ENCODE measurements at places on chromosomes 16 and 17. TPM values are rescaled to one million over a fixed set of nuclear protein-coding genes. Genes with fewer than 3 reads are reported as not detected.

GRCh38 chr16:12539185-12539929, 264.3 kb downstream of the CPPED1 start:
- no peaks in the 10 kb centered on the region for H3K27me3 ChIP-seq
- H3K36me3 ChIP-seq, result no peaks in the 10 kb centered on the region
- DNase-seq, result no peak
- no peak overlapping the region for H3K27ac ChIP-seq
- no peak overlapping the region for H3K4me3 ChIP-seq
- H3K4me1 ChIP-seq, result peaks cover 9% of the 10 kb centered on the region

DNA sequence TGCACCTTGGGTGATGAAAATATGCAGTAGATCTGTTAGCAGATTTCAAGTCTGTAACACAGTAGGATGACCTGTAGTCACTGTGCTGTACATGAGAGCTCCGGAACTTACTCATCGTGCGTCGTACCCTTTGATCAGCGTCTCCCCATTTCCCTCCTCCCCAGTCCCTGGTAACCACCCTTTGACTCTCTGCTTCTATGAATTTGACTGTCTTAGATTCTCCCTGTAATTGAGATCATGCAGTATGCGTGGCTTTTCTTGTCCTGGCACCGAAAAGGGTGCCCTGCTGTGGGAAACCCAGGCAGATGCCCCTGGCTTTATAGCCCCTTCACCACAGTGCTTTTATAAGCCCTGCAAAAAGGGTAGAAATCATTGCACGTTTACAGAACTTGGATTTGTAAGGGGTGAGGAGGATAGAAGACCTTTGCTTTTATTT, 20.5 kb downstream of the CLEC16A start:
- H3K4me1 ChIP-seq, result peaks cover 14% of the 10 kb centered on the region
- H3K36me3 ChIP-seq, result no peaks in the 10 kb centered on the region
- no peaks in the 10 kb centered on the region for H3K27me3 ChIP-seq
- H3K27ac ChIP-seq, result no peak overlapping the region
- H3K4me3 ChIP-seq, result no peak overlapping the region

- peak overlapping the region; percentile 99 for H3K27ac ChIP-seq
- H3K4me1 ChIP-seq, result peaks cover 68% of the 10 kb centered on the region
- DNase-seq, result no peak
- peak overlapping the region; percentile 88 for H3K4me3 ChIP-seq
- H3K36me3 ChIP-seq, result no peaks in the 10 kb centered on the region
- no peaks in the 10 kb centered on the region for H3K27me3 ChIP-seq
These were observed 11.3 kb downstream of the RAI1 start for GRCh38 chr17:17692353-17693252.

GRCh38 chr17:3879591-3880417, 13.0 kb downstream of the CAMKK1 start:
- no peak overlapping the region for H3K4me3 ChIP-seq
- H3K36me3 ChIP-seq, result no peaks in the 10 kb centered on the region
- no peaks in the 10 kb centered on the region for H3K27me3 ChIP-seq
- H3K27ac ChIP-seq, result peak overlapping the region; percentile 24
- no peak for DNase-seq

DNA sequence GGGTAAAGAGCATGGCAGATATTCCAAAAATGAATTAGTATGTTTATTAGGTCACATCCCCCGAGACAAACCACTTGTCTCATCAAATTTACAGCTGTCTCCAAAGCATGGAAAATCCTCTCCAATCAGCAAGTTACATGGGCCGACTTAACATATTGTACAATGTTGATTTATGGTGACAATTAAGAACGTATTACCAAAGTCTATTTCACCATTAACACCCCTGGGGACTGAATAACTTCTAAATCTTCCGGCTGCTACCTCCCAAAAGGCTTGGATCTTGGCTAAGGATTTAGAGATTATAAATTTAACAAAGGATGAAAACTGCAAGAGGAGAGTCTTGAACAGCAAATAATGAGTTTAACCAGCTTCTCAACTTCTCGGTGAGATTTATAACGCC, 311.9 kb downstream of the NPIPA8 start:
- no peaks in the 10 kb centered on the region for H3K36me3 ChIP-seq
- H3K27ac ChIP-seq, result no peak overlapping the region

DNA sequence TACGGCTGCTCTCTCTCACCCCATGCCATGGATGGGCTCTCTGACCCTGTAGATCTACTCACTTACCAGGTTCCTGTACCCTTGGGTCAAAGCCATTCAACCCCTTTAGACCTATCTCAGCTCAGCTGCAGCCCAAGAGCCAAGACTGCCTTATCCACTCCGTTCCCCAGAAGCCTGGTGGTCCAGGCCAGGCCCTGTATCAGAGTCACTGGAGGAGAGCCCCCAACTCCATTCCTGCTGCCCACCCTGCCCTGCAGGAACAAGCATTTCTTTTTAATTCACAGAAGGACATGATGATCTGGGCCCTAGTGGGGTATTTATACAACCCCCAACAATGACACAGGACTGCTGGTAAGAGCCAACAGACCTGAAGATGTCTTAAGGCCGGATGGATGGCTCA, 76.8 kb downstream of the AIPL1 start:
- peaks cover 4% of the 10 kb centered on the region for H3K4me1 ChIP-seq
- H3K36me3 ChIP-seq, result no peaks in the 10 kb centered on the region
- H3K4me3 ChIP-seq, result no peak overlapping the region
- peak; percentile 13 for DNase-seq
- H3K27ac ChIP-seq, result no peak overlapping the region
- H3K27me3 ChIP-seq, result no peaks in the 10 kb centered on the region

GRCh38 chr16:19881783-19882182, 2.9 kb downstream of the GPRC5B start:
- DNase-seq, result no peak
- H3K27me3 ChIP-seq, result peaks cover 17% of the 10 kb centered on the region
- peaks cover 13% of the 10 kb centered on the region for H3K36me3 ChIP-seq
- H3K27ac ChIP-seq, result no peak overlapping the region

DNA sequence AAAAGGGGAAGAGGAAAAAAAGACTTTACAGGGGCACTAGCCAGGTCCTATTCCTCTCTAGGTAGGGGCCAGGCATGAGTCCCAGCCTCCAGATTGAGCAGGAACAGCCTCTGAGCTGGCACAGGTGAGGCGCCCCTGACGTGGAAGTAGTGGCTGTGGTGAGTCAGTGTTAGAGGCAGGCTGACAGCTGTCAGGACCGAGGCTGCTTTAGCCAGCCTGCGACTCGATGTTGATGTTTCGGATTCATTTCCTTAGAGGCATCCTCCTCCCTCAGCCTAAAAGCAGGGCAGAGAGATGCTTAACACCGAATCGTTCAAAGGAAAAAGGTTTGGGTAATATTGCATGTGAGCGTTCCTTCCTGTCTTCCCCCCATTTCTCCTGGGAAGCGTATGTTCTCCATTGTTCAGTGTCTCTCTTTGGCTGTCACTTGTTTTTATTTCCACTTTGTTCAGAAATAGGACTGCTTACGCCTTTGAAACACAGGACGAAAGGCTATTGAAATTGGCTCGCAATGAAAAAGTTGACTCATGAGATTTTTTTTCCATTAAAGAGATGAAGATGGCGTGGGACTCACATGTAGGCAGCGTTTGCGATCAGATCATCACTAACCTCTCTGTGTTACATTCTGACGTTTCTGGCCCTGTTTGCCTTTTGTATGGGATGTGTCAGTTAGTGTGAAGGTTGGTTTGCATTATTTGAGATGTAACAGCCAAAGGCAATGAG, 1.3 kb downstream of the KIAA0513 start:
- no peaks in the 10 kb centered on the region for H3K36me3 ChIP-seq
- H3K27me3 ChIP-seq, result peaks cover 22% of the 10 kb centered on the region
- peaks cover 26% of the 10 kb centered on the region for H3K4me1 ChIP-seq
- DNase-seq, result no peak
- H3K27ac ChIP-seq, result peak overlapping the region; percentile 89
- H3K4me3 ChIP-seq, result peak overlapping the region; percentile 81

GRCh38 chr16:48201515-48202201, 42.4 kb upstream of the LONP2 start:
- H3K4me1 ChIP-seq, result no peaks in the 10 kb centered on the region
- no peaks in the 10 kb centered on the region for H3K27me3 ChIP-seq
- no peak overlapping the region for H3K27ac ChIP-seq
- DNase-seq, result no peak

DNA sequence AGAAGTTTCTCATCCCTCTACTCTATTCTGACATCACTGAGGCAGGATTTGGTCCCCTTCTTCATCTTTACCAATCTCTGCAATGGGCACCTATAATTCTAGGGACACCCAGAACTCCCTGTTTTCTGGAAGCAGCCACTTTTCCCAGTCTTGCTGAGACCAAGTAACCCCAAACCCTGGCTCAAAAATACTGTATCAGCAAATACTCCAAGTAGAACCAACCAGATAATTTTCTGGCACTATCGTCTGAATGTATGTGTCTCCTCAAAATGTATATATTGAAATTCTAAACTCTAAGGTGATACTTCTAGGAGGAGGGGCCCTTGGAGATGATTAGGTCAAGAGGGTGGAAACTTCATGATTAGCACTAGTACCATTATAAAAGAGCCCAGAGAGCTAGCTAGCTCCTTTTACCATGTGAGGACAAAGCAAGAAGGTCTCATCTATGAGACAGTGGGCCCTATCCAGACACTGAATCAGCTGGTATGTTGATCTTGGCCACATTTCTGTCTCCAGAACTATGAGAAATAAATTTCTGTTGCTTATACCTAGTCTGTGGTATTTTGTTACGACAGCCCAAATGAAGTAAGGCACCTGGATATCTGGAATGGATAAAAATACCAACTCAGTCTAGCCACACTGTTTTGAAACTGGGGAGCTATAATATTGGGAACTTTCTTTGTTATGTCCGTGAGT, 464.4 kb downstream of the CDH11 start:
- no peak for DNase-seq
- H3K36me3 ChIP-seq, result no peaks in the 10 kb centered on the region
- no peak overlapping the region for H3K4me3 ChIP-seq
- H3K27ac ChIP-seq, result no peak overlapping the region
- H3K27me3 ChIP-seq, result no peaks in the 10 kb centered on the region
- H3K4me1 ChIP-seq, result no peaks in the 10 kb centered on the region

DNA sequence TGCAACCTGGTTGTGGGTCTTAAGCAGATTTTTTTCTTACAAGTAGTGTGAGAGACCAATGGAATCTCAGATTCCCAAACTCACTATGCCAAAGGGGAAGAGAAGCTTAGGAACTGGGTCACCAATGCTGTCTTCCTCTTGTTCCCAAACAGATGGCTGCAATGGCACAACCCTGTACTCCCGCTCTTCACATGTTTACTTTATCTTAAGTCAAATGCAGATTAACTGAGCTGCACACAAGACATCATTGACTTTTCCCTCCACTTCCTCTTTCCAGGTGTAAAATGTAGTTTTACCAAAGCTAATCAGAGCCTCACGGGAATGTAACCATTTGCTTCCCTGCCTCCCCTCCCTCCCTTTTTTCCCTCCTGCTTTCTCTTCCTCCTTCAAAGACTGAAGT, 14.4 kb upstream of the CD300E start:
- no peak overlapping the region for H3K27ac ChIP-seq
- DNase-seq, result no peak
- no peak overlapping the region for H3K4me3 ChIP-seq
- peaks cover 7% of the 10 kb centered on the region for H3K4me1 ChIP-seq
- H3K27me3 ChIP-seq, result peaks cover 42% of the 10 kb centered on the region
- no peaks in the 10 kb centered on the region for H3K36me3 ChIP-seq

GRCh38 chr17:45186801-45187354, 25.2 kb downstream of the HEXIM2 start:
- H3K27me3 ChIP-seq, result no peaks in the 10 kb centered on the region
- no peaks in the 10 kb centered on the region for H3K36me3 ChIP-seq
- H3K4me1 ChIP-seq, result no peaks in the 10 kb centered on the region
- no peak overlapping the region for H3K4me3 ChIP-seq

- no peak overlapping the region for H3K4me3 ChIP-seq
- H3K27ac ChIP-seq, result no peak overlapping the region
- H3K36me3 ChIP-seq, result peaks cover 3% of the 10 kb centered on the region
- H3K27me3 ChIP-seq, result no peaks in the 10 kb centered on the region
- peaks cover 4% of the 10 kb centered on the region for H3K4me1 ChIP-seq
These were observed 4.7 kb downstream of the NUBP2 start for GRCh38 chr16:1787322-1788094.

- H3K4me1 ChIP-seq, result no peaks in the 10 kb centered on the region
- H3K27me3 ChIP-seq, result no peaks in the 10 kb centered on the region
- H3K4me3 ChIP-seq, result no peak within 1 kb of the TSS
- no peak for DNase-seq
These were observed at the start of gene PMFBP1 for GRCh38 chr16:72172105-72173034. TSS of gene PMFBP1 (minus strand) at chr16:72172155. CDS start at chr16:72171208, 947 bp downstream.

- peaks cover 74% of the 10 kb centered on the region for H3K27me3 ChIP-seq
- DNase-seq, result no peak
- H3K36me3 ChIP-seq, result no peaks in the 10 kb centered on the region
- H3K4me1 ChIP-seq, result peaks cover 28% of the 10 kb centered on the region
These were observed 5.7 kb upstream of the TOX3 start for GRCh38 chr16:52552643-52553042.

DNA sequence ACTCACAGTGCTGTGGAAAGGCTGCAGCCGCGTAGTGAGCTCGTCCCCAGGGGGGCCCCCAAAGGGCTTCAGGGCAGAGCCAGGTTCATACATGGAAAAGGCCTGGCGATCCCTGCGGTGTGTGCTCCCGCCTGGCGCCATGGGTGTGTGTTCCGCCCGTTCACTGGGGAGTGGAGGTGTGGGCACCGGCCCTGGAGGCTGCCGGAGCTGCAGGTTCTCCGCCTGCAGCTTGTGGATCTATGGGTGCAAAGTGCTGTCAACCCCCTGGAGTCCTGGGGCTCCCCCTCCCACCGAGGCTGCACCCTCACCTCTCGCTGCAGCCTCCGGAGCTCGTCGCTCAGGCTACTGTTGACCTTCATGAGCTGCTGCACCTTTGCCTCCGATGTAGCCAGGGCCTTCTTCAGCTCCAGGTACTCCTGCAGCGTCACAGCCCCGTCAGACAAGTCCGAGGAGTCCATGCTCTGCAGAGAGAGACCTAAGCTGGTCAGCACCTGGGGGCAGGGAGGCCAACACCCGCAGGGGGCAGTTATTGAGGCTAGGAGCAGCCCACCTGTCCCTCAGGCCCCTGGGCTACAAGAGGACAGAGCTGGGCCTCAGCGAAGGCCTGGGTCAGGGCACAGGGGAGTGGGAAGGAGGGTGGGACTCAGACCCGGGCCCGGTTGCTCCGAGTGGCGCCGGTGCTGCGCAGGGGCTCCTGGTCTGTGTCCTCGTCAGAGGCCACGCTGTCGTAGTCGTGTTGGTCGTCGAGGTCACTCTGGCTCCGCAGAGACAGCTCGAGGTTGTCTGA, 7.9 kb downstream of the TP53I13 start:
- H3K27ac ChIP-seq, result no peak overlapping the region
- no peak for DNase-seq
- H3K27me3 ChIP-seq, result no peaks in the 10 kb centered on the region
- H3K4me3 ChIP-seq, result no peak overlapping the region

Gene MRPL10
- 49.4 TPM for total RNA-seq

Gene PLD2
- total RNA-seq, result 58.7 TPM

Gene DLX4
- 10.4 TPM for total RNA-seq

Gene SOX9
- total RNA-seq, result 19.0 TPM

Gene PRSS21
- total RNA-seq, result not detected

Gene GOSR2
- 63.4 TPM for total RNA-seq

Gene SLC22A31
- total RNA-seq, result 5.3 TPM

Gene AMZ2
- total RNA-seq, result 75.6 TPM

Gene CCDC40
- 8.5 TPM for total RNA-seq

Gene KRTAP2-1
- total RNA-seq, result not detected

Gene HCRT
- total RNA-seq, result not detected

Gene EVPLL
- not detected for total RNA-seq

Gene STH
- not detected for total RNA-seq

Gene TM4SF5
- total RNA-seq, result 5.3 TPM

Gene MON1B
- total RNA-seq, result 48.7 TPM

Data from type B pancreatic cell (in vitro differentiated cells).